ENCODE measurements at places on chromosomes 4 and X.

- peak; percentile 81 for DNase-seq
These were observed at the start of gene AADAT for GRCh38 chr4:170089668-170090351. TSS of gene AADAT (minus strand) at chr4:170089956. CDS start at chr4:170089690, 266 bp downstream.

GRCh38 chr4:24774452-24774851, 20.9 kb upstream of the SOD3 start:
- no peak for DNase-seq

DNA sequence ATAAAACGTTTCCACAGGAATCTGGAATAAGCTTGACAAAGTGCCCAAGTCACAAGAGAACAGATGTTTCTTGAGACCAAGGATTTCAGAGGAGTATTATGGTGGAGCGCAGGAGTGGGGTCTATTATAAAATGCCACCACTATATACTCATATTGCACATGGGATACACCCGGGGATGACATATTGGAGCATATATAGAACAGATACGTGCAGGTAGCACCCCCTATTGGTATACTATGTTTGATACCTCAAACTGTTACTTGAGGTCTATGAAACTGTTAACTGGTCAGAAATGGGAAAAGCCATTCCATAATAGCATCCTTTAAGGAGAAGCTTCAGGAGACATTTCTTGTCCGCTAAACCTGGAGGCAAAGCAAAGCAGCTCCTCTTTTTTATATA, 86.0 kb downstream of the PCYT1B start:
- no peak for DNase-seq

DNA sequence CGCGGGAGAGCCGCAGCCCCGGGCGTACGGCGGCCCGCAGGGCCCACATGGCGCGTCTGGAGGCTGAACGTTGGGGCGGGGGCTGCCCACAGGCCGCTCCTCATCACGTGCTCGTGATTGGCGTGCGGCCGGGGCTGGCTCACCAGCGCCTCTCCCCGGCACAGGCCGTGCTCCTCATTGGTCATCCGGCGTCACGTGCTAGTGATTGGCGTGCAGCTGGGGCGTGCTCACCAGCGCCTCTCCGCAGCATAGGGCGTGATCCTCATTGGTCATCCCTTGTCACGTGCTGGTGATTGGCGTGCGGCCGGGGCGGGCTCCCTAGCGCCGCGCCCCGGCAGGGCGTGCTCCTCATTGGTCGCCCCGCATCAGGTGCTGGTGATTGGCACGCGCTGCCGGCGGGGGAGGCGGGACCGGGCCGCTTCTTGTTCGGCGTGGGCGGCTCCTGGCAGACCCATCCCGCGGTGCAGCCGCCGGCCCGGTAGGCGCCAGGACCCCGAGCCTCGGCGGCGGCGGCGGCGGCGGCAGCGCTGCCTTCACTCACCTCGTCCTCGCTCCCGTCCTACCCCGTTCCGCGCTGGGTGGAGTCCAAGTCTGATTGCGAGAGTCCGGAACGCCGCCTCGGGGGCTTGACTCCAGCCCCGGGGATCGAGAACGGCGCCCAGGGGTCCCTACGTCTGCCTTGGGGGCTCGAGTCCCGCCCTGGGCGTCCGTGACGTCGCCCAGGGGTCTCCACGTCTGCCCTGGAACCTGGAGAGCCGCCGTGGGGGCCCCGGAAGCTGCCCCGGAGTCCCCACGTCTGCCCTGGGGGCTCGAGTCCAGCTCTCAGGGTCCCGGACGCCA, at the start of gene GTPBP6:
GTPBP6 (minus strand) TSS at position 58 of the 840 bp plus-strand sequence; CDS start at position 49, 9 bp downstream.
- no peak for DNase-seq

DNA sequence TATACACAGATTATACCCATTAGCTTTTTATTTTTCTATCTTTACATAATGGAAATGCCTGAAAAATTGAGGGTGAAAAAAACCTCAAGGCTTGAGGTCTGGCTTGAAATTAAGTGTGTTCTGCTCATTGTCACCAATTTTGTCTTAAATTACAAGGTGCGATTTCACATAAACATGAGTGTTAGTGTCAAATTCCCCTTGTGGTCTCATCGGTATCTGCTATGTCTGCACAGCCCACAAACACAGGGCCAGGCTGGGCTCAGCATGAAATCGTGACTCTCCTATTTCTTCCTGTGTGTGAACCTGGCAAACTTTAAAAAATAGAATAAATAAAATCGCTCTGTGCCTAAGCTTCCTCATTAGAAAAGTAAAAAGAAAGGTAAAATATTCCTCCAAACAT, 109.1 kb downstream of the CRLF2 start:
- DNase-seq = no peak

- DNase-seq = no peak
These were observed 984.9 kb upstream of the INTU start for GRCh38 chr4:126647756-126648397.

DNA sequence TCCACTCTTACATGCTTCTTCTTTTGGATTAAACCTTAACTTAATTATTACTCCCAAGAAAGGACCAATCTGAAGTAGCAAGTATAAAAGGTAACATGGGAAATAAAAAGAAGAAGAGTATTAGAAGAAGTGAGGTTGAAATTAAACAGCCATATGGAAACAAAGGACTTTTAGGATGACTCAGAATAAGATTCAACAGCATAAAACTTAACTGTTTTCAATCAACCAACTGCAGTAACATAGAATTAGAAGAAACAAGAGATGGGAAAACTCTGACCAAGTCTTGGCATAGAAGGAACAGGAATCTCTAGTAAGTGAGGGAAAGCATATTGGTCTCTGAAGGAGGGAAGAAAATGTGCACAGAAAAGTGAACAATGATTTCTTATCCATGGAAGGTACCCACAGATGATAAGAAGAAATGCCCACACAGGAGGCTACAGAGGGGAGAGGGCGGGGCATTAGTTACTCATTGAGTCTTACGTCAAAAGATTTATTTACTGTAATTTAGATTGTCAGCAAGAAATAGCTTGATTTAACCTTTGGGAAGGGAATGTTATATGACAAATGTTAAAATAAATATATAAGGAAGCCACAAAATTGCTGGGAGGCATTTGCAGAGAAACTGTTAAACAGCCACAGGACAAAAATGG, 177.3 kb downstream of the BANK1 start:
- DNase-seq = no peak

- DNase-seq = no peak
These were observed 3.5 kb downstream of the HUWE1 start for GRCh38 chrX:53682885-53683555.

- no peak for DNase-seq
These were observed 188.7 kb downstream of the GBA3 start for GRCh38 chr4:22881411-22881810.

DNA sequence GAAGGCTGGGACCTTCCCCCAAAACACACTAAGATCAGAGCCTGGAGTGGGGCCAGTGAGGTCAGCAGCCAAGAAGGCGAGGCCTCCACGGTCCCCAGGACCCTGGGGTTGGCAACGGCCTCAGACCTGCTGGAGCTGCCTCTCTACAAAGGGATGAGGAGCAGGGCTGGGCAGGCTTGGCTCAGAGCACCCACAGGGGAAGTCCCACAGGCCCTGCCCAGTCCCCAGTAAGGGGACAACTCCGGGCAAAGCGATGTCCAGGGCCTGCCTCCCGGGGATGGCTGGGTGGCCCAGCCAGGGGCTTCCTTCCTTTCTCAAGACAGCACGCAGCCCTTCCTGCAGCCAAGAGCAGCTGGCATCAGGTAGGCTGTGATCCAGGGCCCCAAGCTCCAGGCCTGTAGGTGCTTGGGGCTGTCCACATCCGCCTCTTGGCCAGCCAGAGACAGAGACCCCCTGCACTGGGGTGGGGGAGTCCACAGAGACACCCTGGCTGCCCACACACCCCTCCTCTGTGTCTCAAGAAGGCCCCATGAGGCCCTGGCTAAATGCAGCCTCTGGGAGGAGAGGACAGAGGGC, 5.7 kb downstream of the MXD4 start:
- no peak for DNase-seq

GRCh38 chr4:114017120-114017917, 37.9 kb upstream of the ARSJ start:
- DNase-seq = no peak

GRCh38 chrX:7093305-7093704, 54.2 kb upstream of the STS start:
- DNase-seq = no peak

- no peak for DNase-seq
These were observed 128.4 kb downstream of the RNF150 start for GRCh38 chr4:141004823-141005222.

DNA sequence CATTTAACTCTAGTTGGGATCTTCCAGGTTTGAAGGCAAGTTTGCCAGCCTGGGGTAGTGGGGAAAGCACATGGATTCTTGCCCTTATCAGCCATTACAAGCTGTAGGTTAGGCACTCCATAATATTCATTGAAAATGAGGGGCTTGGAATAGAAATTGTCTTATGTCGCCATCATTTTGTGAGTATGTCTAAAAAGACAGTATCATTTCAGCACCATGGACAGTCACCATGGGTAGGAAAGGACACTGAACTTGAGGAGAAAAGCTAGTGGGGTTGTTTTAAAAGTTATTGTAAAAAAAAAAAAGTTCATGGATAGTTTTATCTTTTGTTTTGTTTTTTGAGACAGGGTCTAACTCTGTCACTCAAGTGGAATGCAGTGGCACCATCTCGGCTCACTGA, 356.1 kb downstream of the HNRNPD start:
- DNase-seq = no peak

GRCh38 chr4:78119698-78120097, 62.6 kb downstream of the FRAS1 start:
- DNase-seq = no peak
